ENCODE measurements at places on chromosomes 7 and 10. TPM values are rescaled to one million over a fixed set of nuclear protein-coding genes. Genes with fewer than 3 reads are reported as not detected.
A peak's percentile ranks its signal among the peaks of the same experiment; 100 is the strongest.

Gene FRMPD2
- 0.06 TPM for polyA plus RNA-seq

Gene CALML5
- not detected for polyA plus RNA-seq

Gene ACTL6B
- polyA plus RNA-seq = 2.9 TPM

Gene SMO
- polyA plus RNA-seq = 23.6 TPM

Gene CLDN3
- polyA plus RNA-seq = 167 TPM

Gene FAM237B
- polyA plus RNA-seq = 0.16 TPM

Gene SLC13A1
- polyA plus RNA-seq = 1.7 TPM

Gene ATP6V0A4
- 0.12 TPM for polyA plus RNA-seq

Gene NOLC1
- polyA plus RNA-seq = 68.3 TPM

Gene PIK3AP1
- polyA plus RNA-seq = 5.7 TPM

Gene MRLN
- polyA plus RNA-seq = 0.33 TPM

Gene LEP
- polyA plus RNA-seq = 0.01 TPM

Gene STEAP4
- polyA plus RNA-seq = 0.30 TPM

Gene ZFYVE27
- 51.2 TPM for polyA plus RNA-seq

DNA sequence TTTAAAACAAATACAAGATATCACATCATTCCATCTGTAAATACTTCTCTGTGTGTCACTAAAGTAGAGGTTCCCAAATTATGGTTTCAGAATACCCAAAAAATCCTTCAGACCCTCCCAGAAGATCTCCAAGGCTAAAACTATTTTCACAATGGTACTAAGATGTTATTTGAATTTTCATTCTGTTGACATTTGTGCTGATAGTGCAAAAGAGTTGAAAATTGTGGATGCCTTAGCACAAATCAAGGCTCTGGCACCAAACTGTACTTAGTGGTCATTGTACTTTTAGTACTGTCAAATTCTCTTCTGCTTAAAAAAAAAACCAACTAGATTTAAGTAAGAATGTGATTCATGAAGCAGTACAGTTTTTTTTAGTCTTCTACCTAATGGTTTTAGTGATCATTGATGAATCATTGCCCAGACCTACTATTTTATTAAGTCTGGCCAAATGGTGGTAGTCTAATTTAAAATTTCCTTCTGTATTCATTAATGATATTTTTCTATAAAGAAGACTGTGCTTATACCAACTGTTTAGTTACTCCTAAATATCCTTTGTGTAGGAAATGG lies 50.5 kb downstream of the TPST1 start:
- no peak for DNase-seq

GRCh38 chr7:41809529-41809939 lies 106.6 kb upstream of the INHBA start:
- no peak for DNase-seq

DNA sequence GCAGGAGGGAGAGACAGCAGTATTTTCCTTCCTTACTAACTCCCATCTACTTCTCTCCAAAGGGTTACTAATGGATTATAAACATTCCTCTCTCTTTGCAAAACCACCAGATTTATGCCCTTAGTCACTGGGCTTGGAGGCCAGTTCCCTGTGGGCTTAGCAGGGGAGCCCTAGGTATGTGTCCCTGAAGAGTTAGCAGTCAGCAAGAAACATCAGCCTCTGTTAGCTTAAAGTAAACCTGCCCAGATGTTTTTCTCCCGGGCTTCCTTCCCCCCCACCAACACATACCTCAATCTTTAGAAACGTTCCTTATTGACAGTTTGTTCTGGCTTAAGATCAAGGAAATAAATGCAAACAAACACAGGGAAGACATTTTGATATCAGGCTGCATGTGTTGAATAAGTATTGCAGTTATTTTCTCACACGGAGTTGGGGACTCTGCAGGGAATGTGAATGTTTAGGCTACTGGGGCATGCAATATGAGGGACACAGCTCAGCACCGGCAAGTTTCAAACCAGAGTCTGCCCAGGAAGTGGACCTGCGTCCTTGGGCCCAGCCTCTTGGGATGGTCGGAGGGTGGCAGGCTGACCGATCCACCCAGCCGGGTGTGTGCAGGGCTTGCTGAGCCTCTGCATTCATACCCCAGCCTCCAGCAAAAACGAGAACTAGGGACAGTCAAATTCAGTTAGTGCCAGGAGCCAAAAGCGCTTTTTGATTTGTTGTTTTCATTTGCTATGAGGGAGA lies 252.0 kb upstream of the GRB10 start:
- DNase-seq = no peak

- no peak for DNase-seq
Observed at GRCh38 chr7:41030673-41031072, 672.2 kb downstream of the INHBA start.

GRCh38 chr7:18408461-18408860 lies 87.1 kb upstream of the HDAC9 start:
- DNase-seq = no peak

- DNase-seq = no peak
Observed at GRCh38 chr10:70368774-70369482, 13.5 kb downstream of the LRRC20 start.

DNA sequence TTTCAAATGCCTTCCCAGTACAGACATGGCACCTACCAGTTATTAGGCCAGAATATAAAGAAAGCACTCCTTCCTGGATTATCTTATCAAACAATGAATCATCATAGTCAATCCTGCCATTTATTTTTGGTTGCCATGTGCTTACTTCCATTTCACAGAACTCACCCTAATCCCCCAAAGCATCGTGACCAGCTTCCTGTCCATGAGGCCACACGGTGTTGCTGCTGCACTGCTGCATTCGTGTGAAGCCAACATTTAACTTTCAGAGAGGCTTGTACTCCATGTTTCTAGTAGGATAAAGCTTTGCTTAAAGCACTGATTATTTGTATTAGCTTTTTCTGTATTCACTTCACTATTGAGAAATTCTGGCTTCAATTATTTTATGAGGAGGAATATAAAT lies 14.4 kb downstream of the COL28A1 start:
- DNase-seq = no peak

- no peak for DNase-seq
Observed at GRCh38 chr10:2933071-2933470, 134.3 kb upstream of the PFKP start.

- no peak for DNase-seq
Observed at GRCh38 chr10:93915598-93915997, 21.8 kb downstream of the SLC35G1 start.

DNA sequence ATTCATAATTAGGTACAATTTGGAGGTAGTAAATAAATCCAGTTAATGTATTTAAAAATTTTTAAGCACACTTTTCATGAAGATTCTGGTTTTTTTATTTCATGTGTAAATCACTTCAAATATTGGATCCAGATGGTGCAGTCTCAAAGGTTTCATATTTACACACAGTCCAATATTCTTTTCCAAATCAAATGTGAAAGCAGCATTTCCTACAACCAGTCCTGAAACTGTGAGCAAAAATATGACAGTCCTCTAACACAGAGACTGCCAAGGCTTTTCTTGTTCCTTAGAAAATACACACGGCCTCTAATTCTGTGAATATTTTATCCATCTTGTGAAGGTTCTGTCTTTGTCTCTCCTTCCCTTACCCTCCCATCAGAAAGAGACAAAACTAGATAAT lies 645.9 kb downstream of the ARL4A start:
- no peak for DNase-seq

- no peak for DNase-seq
Observed at GRCh38 chr10:88116971-88117626, 253.7 kb downstream of the PTEN start.

GRCh38 chr10:23338155-23338828 lies 6.3 kb downstream of the C10orf67 start:
- no peak for DNase-seq

DNA sequence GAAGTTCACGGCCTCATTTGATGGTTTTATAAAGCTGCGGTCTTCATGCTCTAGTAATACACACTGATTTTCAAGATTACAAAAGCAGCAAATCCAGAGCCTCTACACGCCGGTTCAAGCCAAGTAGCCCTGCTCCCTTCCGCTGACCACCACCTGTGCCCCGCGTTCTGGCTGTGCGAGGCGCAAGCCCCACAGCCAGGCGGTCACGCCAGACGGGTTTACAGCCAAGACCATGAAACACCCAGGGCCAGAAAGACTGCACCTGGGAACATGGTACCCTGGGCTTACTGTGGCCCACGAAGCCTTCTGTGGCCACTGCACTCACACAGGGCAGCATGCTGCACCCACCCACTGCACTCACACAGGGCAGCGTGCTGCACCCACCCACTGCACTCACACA lies 33.6 kb downstream of the GPER1 start:
- no peak for DNase-seq

GRCh38 chr7:46970476-46970875 lies 611.4 kb downstream of the TNS3 start:
- DNase-seq = no peak

GRCh38 chr10:1715821-1716220 lies 21.5 kb downstream of the ADARB2 start:
- DNase-seq = peak; percentile 15

GRCh38 chr7:106626376-106627164 lies 34.4 kb downstream of the CCDC71L start:
- peak; percentile 63 for DNase-seq

GRCh38 chr7:13098161-13098560 lies 410.7 kb downstream of the ARL4A start:
- DNase-seq = no peak

DNA sequence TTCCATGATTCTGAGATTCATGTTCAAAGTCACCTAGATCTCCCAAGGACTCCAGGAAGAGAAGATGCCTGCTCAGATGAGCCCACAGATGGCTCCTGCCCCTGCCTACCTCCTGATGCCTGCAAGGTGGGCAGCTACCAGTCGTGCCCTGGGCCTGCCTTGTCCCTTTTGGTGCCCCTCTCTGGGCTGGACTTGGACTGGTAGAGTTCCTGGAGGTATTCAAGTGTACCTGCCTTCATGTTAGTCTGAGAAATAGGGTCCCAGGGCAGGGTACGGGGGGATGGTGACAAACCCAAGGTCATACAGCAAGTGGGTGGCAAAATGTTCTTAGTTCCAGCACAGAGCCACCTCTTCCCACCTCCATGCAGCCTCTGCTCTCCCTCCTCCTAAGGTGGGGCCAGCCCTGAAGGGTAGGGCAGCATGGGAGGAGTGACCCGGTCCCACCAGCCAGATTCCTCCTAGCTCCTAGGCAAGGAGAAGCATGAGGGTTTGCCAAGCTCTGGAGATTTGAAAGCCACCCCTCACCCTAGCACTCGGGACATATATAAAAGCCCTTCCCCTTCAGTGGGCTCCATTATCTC lies 80.8 kb upstream of the UNC5B start:
- DNase-seq = no peak

GRCh38 chr10:51233337-51234100 lies 159.2 kb downstream of the PRKG1 start:
- DNase-seq = no peak

GRCh38 chr10:69892406-69892805 lies 90.7 kb downstream of the COL13A1 start:
- DNase-seq = no peak

DNA sequence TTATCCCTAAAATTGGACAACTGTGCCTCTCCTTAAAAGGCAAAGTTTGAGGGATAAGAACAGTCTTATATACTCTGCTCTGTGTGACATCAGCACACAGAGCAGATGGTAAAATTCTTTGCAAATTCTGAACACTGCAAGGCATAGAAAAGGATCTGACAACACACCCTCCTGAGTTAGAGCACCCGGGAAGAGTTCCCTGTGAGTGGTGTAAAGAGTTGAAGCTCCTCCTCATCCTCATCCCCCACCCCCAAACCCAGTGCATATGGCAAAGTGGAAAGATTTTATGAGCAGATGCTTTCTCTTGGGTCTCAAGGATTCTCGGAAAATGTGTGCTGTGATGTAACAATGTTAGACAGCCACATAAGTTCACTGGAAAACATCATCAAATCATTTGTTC lies 40.0 kb upstream of the DGKI start:
- DNase-seq = no peak

DNA sequence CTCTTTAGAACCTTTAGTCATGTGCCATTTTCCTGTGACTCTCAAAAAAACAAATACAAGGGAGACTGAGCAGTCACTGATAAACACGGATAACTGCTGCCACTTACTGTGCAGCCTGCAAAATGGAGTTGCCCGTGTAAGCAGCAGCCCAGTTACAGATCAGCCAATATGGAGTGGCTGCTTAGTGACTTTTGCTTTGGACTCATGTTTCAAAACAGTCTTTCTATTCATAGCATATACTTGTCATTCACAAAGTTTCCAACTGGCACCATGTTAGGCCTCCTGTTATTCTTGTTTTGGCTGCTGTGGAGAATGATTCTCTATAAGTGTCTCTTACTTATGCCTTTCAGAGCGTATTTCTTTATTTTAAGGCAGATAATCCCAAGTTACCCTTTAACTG lies 3.0 kb downstream of the FAM204A start:
- DNase-seq = no peak

DNA sequence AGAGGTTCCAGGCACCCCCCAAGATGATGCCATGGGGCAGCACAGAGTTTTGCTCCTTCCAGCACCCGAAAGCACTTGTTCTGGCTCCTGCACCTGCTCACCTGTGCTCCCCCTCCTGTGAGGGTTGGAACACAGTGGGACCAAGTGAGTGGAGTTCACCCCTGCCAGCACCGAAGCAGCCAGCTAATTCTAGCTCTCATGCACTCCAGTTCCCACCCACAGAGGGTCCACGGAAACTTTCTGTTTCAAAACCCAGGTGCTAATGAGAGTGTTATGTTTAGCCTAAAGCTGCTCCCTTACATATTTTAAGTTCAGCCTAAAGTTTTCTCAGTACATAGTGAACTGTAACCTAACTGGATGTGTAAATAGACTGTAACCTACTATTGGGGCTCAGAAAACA lies 42.6 kb upstream of the SLC35G1 start:
- no peak for DNase-seq

DNA sequence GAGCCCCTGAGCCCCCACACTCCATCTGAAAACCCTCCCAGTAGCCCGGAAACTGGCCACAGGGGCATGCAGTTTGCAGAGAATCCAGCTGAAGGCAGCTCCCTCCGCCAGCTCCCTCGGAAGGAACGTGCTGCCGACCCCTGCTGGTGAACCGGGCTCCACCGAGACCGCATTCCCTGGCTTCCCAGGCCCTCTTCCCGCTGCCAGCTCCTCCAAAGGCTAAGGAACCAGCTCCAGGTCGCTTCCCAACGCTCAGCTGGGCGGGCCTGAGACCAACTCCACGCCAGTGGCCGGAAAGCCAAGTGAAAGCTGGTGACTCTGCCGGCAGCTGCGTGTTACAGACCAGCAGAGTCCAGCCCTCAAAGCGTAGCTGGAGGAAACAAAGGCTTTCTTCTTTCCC lies 35.8 kb downstream of the GPER1 start:
- no peak for DNase-seq

DNA sequence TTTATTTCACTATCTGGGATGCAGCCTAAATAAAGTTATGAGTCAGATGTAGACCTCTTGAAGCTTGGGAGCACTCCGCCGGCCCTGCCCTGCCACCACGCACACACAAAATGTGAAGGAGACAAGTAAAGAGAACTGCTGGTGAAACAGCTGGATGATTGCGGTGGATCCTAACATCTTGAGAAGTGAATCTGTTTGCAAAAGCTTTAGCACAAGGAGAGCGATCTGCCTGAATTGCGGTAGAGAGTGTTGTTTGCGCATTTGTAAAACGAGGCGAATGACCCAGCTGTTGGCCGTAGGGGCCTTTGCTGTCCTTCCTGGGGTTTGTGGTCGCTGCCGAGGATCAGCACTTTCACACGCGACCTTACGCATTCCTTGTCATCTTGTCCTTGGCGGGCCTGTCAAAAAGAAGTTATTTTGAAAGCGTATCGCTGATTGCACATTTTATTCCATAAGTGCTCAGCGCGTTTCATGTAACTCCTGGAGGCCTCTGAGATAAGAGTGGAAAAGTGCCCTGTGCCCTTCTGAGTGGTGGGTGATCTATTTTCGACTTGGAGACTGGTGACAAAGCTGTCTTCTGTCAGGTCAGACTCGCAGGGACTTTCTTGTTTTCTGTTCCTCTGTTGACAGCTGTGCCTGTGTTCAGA lies 40.8 kb downstream of the RBM20 start:
- DNase-seq = no peak

All from large intestine (tissue), 12 donors.